ENCODE measurements at places on chromosomes 6 and 20.

DNA sequence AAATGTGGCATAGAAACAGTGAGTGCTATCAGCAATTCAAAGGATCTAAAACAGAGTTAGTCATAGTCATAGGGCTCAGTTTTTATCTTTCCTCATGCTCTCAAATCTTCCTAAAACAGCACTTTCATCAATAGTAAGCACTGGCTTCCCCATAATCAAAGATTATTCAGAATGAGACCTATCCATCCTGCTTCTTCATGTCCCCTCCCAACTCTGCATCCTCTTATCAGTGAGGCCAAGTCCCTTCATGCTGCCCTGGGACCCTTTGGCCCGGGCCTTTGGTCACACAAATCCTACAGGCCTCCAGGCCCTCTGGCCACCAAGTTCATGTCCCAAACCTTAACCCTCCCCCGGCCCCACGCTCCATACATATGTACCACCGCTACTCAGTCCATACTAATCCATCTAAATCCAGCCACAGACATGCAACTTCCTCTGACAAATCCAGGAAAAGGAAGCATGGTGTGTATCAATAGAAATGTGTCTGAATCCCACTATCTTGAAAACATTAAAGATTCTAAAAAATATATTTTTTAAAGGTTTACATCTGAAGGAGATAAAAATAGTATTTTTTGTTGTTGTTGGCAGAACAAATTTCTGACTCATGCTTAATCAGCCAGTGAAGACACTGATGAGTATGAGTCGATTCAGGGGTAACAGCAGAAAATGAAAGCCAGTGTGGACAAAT is 143.5 kb downstream of the PDE7B start:
- no peak for DNase-seq

GRCh38 chr6:154942770-154943169 is 52.3 kb upstream of the TIAM2 start:
- DNase-seq, result no peak

GRCh38 chr6:165545806-165546205 is 117.2 kb downstream of the PDE10A start:
- DNase-seq, result no peak

DNA sequence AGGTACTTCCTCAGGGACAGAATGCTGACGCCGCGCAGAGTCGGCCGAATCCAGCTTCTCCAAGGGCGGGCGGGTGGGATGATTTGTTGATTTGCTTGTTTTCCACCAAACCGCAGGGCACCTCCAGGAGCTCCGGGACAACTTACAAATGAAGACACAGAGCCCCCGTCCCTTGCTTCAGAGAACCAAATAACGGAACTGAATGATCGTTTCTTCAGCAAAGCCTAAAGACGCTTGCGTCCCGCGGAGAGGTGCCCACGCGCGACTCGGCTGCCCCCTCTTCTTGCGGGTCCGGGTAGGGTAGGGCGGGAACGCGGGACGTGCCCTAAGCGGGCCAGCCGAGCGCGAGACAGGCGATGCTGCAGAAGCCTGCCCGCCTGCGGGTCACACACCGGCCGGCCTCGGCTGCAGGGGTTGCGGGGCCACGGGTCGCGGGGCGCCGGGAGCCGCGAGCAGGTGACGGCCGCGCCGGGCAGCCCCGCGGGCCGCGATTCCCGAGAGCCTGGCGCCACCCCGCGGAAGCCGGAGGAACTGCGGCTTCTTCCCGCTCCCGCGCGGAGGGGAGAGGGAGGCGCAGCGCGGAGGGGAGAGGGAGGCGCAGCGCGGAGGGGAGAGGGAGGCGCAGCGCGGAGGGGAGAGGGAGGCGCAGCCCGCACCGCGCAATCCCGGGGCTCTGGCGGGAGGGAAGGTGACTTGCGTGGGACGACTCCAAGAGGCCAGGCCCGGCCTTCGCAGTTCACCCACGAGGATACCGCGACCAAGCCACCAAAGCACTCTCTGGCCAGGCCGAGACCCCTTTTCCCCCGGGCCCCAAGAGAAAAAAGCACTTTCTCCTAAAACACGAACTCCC is 7.7 kb upstream of the FOXF2 start:
- DNase-seq, result peak; percentile 63

DNA sequence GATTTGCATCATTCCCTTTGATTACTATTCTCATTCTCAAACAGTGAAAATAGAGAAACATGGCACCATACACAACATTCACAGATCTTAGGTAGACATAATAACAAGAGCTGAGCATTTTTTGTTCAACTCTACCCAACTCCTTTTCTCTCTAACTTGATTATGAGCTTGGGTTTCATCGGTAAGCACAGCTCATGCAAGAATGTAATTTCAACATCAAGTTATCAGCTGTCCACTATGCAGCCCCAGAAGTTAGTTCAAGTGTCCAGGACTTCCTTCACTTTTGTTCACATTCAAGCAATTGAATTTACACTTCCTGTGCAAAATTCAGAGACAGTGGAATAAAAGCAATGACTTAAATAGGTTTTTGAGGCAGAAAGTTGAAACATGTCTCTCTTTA is 297.7 kb upstream of the SASH1 start:
- no peak for DNase-seq

DNA sequence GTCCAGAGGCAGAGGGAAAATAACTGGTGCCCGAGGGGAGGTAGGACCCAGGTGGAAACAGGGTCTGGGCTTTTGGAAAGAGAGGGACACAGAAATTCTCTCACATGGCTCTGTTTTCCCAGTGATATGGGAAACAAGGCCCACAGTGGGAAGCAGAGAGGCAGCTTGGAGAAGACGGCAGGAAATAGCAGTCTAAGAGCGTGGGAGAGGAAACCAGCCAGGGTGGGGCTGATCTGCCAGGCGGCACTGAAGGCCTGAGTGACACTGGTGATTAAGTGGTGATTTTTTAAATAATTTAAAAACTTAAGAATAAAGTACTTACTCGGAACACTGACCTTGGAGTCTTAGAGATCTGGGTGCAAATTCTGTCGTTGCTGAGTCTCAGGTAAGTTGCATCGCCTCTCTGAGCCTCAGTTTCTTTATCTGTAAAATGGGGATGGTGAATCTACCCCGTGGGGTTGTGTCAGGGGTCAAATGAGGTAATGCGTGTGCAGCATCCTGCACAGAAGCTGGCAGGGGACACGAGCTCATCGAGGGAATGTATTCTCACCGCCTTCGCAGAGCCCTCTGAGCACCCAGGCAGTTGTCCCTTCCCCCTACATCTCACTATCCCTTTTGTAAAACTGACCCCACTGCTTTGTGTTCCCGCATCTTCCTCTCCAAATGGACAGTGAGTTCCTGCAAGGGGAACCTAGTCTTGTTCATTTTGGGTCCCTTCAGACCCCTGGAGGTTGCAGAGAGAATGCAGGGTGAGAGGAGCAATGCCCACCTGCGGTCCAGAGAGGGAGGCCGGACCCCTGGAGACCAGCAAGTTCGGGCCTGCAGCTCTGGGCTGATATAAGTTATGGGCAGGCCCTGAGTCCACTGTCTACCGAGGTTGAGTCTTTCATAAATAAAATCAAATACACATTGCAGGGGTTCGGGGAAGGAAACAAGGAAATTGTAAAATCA is 228.6 kb upstream of the PMEPA1 start:
- no peak for DNase-seq

All from activated naive CD4-positive, alpha-beta T cell treated with anti-CD3 and anti-CD28 coated beads for 36 hours (primary cell).